ENCODE measurements at places on chromosomes 2 and 18.

- no peak for DNase-seq
Observed at GRCh38 chr2:166013878-166014277, 60.3 kb upstream of the TTC21B start.

GRCh38 chr2:88853403-88853790 is 161.9 kb downstream of the RPIA start:
- no peak for DNase-seq

- DNase-seq: peak; percentile 48
Observed at GRCh38 chr2:165401285-165401852, 68.1 kb upstream of the CSRNP3 start.

- DNase-seq: no peak
Observed at GRCh38 chr2:159050426-159050825, 82.0 kb downstream of the TANC1 start.

GRCh38 chr2:20172273-20173055 is 52.5 kb downstream of the SDC1 start:
- no peak for DNase-seq

DNA sequence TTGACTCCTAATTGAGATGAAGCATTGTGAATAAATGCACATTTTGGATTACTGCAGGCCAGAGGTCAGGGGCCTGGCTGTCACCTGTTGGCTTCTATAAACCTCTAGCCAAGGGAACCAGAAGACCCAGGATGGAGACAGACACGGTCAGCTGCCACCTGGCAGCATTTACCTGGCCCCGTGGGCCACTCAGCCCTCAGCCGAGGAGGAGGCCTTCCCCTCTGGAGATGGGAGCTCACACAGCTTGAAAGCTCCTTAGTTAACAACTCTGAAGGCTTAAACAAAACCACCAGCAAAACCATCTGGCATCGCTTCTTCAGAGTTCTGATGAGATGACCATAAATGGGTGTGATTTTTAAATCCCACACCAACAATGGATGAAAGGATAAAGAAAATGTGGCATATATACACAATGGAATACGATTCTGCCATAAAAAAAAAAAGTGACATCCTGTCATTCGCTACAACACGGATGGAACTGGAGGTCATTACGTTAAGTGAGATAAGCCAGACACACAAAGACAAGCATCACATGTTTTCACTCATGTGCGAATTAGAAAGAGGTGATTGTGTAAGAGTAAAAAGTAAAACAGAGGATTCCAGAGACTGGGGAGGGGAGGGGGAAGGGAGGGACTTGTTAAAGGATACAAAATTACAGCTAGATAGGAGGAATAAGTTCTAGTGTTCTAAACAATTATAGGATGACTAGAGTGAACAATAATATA is 218.4 kb downstream of the TMEM163 start:
- DNase-seq: no peak

GRCh38 chr2:71156573-71156972 is 26.1 kb downstream of the MPHOSPH10 start:
- DNase-seq: no peak
